Cerebellar nuclear complex (tissue), 1 donor: ENCODE measurements at places on chromosomes 4 and X.

DNA sequence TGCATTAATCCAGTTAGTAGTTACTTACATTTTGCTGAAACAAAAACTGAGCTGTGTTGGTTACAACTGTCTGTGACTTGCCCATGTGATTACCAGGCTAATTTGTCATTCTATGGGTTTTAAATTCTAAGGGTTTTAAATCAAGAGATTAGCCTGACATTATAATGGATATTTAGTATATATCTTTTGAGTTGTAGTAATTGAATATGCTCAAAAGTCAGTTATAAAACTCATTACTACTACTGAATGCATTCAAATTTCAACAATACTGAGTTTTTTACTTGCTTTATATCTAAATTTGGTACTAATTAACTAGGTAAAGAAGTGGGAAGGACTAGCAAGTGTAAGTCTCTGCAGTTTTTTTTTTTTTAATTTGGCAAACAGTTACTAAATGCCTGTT is 14.7 kb downstream of the LARP7 start:
- no peak for DNase-seq

- DNase-seq: no peak
These were observed 598.7 kb downstream of the EPHA5 start for GRCh38 chr4:65071564-65071963.

DNA sequence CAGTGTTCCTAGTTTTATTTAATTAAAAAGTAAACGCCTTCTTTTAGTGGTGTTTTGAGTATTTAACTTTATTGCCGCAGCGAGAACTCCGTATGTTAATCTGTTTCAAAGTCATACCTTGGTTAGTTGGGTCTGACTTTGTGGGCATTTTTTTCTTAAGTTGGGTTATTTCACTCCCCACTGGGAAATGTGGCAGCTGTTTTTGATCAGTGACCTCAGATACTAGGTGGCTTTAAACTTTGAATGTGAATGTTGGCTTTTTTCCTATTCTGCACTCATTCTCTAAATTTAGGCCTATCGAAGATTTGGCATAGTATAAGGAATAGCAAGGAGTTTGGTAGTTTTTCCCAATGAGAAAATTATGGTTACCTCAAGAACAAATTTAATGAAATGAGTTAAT is 85.9 kb downstream of the FIP1L1 start:
- no peak for DNase-seq

DNA sequence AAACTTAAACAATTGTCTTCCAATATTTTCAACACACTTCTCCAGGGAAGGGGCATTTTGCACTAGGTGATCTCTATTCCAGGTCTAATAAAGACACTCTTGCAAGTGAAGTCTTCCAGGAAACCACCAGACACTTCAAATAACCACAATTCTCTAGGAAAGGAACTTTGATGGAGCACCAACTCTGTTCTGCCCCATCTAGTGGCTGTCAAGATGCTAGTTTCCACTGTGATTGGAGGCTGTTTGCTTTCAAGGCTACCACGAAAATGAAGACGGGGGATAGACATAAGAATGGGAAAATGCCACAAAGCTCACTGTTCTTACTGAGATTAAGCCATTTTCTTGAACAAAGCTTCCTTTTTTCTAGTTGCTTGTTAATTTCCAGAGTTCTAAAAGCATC is 100.6 kb upstream of the F9 start:
- no peak for DNase-seq

- DNase-seq: no peak
These were observed 22.1 kb upstream of the LNX1 start for GRCh38 chr4:53613428-53613827.

GRCh38 chrX:24266996-24267395 is 46.9 kb downstream of the SUPT20HL2 start:
- DNase-seq: no peak

DNA sequence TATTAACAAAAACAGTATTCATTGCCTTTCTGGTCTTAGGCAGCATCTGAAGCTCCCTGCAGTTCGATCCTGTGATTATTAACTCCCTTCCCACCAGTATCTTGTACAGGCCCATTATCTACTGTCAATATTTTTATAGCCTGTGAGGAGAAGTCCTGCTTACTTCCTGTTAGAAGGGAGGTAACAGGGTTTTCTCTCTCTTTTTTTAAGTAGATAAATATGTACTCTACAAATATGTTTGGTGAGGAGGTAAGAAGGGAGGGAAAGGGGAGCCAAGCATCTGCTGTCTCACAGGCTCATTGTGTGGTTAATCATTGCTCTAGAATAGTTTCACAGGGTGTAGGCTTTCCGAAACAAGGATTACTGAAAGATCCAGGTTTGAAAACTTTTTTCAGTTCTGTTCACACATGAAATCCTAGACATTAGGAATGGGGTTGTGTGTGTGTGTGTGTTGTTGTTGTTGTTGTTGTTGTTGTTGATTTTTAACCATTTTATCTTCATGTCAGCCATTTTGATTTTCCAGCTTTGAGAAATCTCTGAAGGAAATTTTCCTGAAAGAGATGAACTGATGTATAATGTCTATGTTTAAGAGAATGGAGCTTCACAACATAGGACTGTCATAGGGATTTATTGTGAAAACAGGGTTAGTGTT is 14.2 kb downstream of the ATOH1 start:
- no peak for DNase-seq

DNA sequence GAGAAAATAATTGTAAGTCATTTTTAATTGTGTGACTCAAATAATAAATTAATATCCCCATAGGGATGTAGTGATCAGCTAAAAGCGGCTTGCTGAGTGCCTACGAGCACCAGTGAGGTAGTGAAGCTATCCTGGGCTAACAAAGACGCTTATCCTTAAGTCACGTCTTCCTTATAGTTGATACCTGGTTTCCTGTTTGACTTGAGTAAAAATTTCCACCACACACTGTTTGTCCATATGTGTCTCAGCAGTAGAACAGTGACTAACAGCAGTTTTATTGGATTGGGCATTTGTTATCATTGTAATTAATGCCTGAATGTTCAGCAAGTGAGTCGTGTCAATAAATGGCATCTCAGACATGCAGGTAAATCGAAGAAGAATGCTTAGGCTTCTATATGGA is 241.1 kb downstream of the GRXCR1 start:
- DNase-seq: no peak

- no peak for DNase-seq
These were observed 71.6 kb downstream of the FAM114A1 start for GRCh38 chr4:38939165-38939564.

DNA sequence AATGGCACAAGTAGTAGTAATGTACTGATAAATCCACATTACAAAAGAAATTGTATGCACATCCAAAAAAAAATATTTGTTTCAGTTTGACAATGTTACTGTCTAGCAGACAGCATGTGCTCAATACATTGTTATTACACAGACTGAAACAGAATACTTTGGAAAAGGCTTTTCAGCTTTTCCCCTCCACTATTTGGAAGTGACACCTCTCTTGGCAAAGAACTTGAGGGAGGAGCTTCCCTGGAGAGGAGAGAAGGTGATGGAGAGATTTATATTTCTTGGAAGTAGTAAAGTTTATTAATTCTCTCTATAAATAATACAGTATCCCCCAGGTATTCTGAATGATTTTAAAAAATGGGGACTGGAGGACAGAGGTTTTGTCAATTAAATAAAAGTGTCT is 131.8 kb downstream of the SCFD2 start:
- DNase-seq: no peak

GRCh38 chr4:159981469-159981856 is 878.6 kb downstream of the RAPGEF2 start:
- DNase-seq: no peak

- DNase-seq: no peak
These were observed 7.1 kb downstream of the OFD1 start for GRCh38 chrX:13741695-13742094.

GRCh38 chr4:154471032-154471431 is 20.6 kb downstream of the DCHS2 start:
- no peak for DNase-seq

DNA sequence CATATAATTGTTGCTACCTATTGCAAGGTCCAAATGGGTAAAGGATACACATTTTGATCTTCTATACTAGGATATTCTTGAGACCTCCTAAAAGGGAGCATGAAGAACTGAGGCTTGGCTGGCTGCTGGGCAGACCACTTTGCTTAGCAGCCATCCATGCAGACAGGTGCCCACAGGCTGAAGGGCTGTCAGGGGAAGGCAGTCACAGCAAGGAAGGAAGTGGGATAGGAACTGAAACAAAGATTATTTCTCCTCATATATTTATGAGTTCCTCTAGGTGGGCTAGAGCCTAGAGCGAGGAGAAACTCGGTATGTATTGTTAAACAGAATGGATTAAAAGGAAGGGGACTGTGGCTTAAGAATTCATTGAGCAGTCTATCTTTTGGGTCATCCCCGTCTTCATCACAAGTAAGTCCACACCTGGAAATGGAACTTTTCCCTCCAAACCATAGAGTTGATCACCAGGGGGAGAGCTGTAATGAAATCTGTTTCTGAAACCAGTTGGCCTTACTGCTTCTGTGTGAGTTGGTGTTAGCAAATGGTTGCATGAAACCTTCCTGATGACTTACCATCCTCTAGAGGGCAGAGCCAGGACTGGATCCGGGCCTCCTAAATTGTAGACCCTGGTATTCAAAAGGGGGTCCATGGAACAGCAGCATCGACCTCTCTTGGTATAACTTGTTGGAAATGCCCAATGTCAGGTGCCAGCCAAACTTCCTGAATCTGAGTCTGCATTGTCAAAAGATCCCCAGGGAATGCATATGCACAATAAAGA is 42.3 kb downstream of the AFF2 start:
- no peak for DNase-seq

- DNase-seq: no peak
These were observed 171.8 kb upstream of the TTC29 start for GRCh38 chr4:147117431-147117830.

DNA sequence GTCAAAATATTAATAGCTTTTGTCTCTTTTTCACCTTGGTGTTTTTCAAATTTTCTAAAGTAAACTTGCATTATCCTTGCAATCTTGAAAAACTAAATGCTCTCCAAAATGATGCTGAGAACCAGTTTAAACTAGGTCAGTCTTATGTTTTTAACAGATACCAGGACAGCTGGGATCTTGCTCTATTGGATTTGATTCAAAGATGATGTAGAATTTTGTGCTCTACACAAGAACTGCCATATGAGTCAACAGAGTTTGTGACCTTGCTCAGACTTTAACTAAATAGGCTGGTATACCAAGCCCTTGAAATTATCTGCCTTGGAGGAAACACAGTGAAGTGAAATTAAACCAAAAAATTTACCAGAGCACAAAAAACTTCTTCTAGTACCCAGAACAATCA is 991.1 kb downstream of the STPG2 start:
- no peak for DNase-seq

- no peak for DNase-seq
These were observed 606.2 kb downstream of the KLHL13 start for GRCh38 chrX:117510453-117510852.

GRCh38 chr4:93183576-93183975 is 645.0 kb upstream of the ATOH1 start:
- DNase-seq: no peak

GRCh38 chr4:70511365-70511764 is 7.0 kb upstream of the AMTN start:
- no peak for DNase-seq

- DNase-seq: no peak
These were observed 114.1 kb downstream of the GLUD2 start for GRCh38 chrX:121161501-121161933.

- no peak for DNase-seq
These were observed 101.8 kb upstream of the CXorf51B start for GRCh38 chrX:146707781-146708180.

DNA sequence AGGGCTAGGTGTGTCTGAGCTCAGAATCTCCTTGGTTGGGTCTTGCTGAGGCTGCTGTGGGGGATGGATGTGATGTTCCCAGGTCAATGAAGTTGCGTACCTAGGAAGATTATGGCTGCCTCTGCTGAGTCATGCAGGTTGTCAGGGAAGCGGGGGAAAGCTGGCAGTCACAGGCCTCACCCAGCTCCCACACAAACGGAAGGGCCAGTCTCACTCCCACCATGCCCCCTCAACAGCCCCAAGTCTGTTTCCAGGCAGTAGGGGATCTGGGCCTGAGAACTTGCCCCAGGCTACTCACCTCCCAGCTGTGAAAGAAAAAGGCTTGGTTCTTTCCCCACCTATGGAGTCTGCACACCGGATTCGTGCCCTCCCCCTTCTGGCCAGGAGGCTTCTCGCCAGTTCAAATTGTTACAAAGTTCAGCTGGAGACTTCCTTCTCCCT is 72.9 kb downstream of the WDR44 start:
- no peak for DNase-seq

GRCh38 chr4:119810001-119810400 is 181.4 kb upstream of the PDE5A start:
- no peak for DNase-seq

DNA sequence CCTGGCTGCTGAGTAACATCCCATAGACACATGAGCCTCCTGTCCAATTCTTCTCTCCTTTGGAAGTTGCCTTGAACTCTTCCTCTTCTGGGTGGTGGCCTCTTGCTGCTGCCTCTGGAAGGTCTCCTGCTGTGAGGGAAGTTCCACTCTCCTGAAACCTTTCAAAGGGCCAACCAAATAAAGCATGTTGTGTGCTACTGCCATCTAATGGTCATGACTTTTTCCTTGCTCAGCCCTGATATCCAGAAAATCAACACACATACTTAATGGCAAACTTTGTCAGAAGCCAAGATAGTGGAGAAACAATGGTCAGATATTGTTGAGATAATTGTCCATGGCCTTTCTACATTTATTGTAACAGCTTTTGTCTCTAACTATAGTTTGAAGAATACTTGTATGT is 19.1 kb upstream of the ZXDA start:
- no peak for DNase-seq

DNA sequence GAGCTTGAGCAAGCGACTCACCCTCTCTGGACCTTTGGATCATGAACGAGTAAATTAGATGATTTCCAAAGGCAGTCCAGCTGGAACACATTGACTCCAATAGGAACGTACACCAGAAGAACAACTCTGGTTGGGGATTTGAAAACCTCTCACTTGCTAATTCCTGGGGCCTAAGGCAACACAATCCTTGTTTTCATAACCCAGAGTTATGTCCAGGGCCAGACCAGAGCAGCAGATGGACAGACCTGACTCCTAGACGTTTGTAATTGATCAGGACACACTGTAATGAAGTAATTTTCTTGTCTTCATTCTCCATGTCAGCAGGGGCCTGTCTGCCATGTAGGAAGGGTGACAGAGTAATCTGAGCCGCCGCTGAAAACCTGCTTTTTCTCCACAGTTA is 283.9 kb downstream of the IDS start:
- DNase-seq: no peak

DNA sequence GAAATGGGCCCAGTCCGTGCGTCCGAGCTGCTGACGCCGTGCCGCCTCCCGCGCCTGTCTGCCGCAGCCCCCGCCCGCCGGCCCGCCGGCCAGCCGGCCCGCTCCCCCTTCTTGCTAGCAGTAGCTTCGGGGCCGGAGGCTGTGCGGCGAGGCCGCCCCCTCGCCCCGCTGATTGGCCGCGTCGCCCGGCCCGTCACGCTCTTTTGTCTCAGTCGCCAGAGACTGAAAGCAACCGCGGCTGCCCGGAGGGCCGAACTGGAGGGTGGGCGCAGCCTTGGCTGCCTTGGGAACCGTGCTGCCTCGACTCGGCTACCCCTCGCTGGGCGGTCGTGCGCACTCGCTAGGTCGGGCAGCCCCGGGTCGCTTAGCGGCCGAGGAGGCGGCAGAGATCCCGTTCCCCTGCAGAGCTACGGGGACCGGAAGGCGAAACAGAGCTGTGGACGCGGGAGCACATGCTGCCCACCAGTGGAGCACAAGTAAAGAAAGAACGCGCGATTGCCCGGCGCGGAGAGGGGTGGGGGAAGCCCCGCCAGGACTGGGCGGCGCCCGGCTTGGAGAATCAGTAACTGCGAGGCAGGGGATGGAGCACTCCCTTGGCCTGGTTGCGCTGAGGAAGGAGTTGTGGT is at the start of gene ZCCHC18:
Gene ZCCHC18 (plus strand): TSS at position 198 of the 626 bp plus-strand sequence. CDS start 1,589 bp downstream, outside the sequence.
- DNase-seq: no peak
